ENCODE measurements at places on chromosomes 4 and X.

GRCh38 chr4:97309121-97309520, 834.2 kb downstream of the STPG2 start:
- no peak for DNase-seq

DNA sequence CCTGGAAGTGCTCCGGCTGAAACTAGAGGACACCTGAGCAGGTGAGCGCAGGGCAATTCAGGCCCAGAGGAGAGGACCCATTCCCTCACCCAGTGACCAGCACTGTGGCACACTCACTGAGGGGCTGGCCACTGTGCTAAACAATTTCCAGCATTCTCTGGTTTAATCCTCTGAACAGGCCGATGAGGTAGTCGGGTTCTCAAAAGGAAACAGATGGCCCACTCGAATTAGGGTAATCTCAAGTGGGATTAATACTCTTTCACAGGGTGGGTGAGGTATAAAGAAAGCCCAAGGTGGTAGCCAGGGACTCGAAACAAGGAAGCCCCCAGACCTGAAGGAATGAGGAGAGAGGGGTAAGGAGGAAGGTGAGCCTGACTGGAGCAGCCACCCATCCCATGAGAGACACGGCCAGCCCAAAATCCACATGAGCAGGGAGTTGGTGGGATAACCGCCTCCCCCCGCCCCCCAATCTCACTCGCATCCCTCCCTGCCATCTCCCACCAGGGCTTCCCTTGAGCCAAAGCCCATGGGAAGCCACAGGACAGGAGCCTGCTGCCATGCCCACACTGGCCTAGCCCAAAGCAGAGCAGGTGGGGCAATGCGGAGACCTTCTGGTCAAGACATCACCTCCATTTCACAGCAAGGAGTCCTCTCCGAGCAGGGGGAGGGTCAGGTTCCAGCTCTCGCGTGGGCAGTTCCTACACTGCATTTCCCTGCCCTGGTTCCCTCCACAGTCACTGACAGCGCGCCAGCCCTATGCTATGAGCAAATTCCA, 55.0 kb downstream of the SH3KBP1 start:
- no peak for DNase-seq

DNA sequence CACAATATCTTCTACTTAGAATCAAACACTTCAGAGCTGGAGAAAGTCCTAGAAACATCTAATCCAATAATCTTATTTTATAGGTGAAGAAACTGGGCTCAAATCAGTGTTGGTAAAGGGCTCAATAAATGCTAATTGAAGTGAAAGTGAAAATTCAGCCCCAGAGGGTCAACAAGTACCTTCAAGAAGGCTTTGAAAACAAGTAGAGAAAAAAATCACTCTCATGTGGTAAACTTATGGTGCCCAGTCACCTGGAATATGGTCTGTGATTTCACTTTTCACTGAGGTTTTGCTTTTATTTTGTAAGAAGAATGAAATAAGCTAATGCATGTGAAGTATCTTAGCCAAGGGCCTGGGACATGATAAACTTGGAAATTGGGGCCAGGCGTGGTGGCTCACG, 29.1 kb upstream of the EIF4E start:
- no peak for DNase-seq

GRCh38 chrX:57678686-57679428, 1.2 kb downstream of the NLRP2B start:
- DNase-seq: no peak

DNA sequence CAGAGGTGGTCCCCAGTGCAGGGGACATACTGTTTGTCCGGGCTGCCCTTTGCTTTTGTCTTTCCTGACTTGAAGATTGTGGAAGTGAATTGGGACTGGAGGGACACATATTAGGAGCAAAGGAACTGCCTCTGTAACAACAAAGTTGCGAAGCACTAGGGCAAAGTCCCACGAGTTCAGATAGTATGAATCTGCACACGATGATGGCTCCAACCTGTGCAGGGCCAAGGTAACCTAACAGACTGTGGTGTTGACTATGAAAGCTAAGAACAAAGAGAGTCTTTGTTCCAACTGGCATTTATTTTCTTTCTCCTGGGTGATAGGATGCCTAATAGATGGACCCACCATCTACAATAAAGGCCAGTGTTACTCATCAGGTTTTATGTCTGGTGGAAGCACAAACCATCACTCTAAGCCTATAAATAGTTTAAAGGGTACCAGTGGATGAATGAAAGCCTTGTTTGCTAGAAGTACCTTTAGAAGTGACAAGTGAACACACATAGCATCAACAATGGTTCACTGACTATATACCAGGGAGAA, 71.8 kb downstream of the TMA16 start:
- DNase-seq: no peak

DNA sequence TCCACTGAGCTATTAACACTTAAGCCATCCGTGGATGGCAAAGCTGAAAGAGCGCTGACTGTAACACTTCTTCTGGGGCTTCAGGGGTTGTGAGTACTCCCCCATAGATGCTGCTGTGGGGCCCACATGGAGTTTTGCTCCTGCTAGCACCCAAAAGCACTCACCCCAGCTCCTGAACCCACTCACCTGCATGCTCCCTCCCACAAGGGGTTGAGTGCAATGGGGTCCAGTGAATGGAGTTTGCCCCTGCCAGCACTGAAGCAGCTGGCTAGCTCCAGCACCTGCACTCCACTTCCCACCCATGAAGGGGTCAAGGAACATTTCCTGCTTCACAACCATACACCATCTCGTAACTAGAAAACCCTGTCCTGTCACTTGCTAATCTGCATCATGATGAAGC, 78.9 kb downstream of the IL21 start:
- DNase-seq: no peak

DNA sequence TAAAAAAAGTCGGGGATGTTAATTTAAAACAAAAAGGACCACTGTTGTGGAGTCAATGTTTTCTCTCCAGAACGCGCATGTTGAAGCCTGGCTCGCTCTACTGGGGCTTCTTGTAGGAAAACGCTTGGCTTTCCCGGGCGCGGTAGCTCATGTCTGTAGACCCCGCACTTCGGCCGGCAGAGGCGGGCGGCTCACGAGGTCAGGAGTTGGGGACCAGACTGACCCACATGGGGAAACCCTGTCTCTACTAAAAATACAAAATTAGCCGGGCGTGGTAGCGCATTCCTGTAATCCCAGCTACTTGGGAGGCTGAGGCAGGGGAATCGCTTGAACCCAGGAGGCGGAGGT, 15.6 kb downstream of the NELFA start:
- no peak for DNase-seq

DNA sequence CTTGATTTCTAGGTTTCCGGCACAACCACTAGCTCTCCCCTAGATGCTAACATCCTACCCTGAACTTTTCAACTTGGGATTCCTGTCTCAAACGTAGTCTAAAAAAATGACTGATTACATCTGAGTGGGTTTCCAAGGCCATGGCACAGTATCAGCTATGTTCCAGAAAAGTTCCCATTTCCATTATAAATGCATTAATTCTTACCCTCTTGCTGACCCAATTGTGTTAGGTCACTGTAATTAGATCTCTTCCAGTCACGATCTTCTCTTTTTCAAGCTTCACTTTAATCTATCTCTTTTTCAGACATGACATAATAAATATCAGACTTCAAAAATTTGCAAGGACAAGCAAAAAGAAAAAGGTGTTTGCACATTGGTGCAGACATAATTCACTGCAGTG, 50.6 kb upstream of the PDE5A start:
- no peak for DNase-seq

- DNase-seq: no peak
Observed at GRCh38 chr4:17490575-17491059, 21.3 kb downstream of the QDPR start.

DNA sequence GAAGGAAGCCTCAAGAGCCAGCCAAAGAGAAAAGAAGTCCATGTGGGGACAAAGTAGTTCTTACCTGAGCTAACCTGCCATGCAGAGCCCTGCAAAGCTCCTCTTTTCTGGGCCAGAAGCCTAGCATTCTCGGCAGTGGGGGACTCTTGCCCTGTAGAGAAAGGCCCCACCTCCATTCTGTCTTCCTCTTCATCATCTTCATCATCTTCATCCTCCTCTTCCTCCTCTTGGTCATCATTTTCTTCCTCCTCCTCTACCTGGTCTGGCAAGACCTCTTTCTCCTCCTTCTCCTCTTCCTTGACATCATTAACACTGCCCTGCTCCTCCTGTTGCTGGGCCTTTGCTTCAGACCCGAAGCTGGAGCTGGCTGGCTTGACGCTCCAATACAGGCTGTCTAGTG, 16.7 kb downstream of the LAS1L start:
- no peak for DNase-seq

DNA sequence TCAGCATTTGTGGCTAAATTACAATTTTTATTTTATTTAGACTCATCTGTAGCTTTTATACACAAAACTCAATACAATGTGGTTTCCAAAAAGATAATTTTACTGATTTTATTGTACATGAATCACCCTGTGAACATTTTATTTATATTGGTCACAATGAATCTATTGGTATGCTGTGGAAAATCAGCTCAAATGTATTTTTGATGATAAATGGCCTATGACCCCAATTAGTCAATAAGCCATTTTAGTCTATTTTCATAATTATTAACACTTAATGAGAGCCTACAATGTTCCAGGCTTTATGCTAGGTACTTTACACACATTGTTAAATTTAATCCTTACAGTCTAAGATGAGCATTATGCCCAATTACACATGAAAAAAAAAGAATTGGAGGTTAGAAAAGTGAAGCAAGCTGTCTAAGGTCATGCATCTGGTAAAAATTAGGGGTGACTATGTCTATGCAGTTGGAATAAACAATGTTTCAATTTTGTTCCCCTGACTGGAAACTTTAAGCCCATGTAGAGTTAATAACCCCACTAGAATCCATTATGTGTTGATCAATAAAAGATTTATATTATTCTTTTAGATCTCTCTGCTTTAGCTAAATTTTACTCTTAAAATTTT, 344.7 kb downstream of the PABPC4L start:
- DNase-seq: no peak

GRCh38 chr4:84677995-84678394, 95.1 kb downstream of the CDS1 start:
- no peak for DNase-seq

DNA sequence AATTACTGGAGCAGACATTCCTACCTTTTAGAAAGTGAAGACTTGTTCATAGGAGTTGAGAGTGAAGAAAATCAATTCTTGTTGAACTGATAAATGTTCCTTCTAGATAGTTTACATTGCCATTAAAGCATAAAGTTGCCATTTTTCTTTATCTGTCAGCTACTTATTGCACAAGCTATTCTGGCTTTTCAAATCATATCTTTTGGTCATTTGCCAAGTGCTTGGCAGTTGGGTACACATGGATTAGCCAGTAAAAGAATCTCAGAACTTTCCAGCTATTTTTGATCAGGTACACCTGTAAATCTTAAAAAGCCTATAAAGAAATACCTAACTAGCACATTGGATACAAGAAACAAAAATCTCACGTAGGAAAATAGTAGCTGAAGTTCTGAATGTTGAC, 56.4 kb upstream of the PNPLA4 start:
- no peak for DNase-seq

GRCh38 chr4:31234494-31234893, 514.3 kb downstream of the PCDH7 start:
- no peak for DNase-seq

- no peak for DNase-seq
Observed at GRCh38 chr4:160235771-160236170, 1132.9 kb downstream of the RAPGEF2 start.

DNA sequence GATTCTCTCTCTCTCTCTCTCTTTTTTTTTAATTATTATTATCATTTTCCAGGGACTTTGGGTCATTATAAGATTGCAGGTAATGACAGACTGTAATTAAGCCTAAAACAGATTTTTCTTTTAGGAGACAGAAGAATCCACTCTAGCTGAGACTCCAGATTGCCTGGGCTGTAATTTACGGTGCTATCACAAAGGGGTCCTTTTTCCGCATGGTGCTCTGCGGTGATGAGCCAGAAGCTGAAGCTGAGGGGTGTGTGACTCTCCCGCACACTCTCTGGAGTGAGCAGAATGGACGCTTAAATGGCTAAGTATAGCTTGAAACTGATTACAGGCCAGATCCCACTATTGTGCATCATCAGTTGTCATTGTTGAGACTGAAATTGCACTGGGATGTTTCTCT, 50.0 kb downstream of the LGI2 start:
- no peak for DNase-seq

DNA sequence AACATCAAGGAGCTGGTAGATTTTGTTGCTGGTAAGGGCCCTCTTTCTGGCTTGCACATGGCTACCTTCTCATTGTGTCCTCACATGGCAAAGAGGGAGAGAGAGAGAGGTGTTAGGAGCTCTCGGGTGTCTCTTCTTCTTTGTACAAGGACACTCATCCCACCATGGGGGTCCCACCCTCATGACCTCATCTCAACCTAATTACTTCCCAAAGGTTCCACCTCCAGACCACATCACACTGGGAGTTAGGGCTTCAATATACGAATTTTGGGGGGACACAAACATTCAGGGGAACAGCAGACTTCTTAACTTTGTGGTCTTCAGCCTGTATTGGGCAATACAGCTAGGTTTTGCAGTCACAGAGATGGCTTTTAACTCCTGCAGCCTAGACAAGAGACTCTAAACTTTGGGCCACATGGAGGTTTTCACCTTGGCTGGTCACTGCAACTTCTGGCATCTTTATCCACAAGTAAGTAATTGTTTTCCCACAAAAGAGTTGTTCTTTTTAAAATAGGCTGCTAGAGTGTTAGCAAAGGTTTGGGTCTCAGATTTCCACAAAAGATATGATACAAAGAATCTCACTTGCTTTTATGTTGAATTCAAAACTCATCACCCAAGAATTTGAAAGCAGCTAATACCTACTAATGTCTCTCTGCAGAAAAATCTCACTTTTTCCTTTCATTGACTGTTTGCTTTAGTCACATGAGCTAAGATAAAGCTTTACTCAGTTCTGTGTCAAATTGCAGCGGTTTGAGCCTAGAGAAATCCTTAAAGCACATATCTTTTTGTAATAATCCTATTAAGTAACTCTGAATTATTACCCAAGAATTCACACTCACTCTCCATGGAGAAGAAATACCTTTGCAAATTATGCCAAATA, 39.6 kb upstream of the BBS12 start:
- DNase-seq: peak; percentile 75

- no peak for DNase-seq
Observed at GRCh38 chrX:29553542-29553941, 661.8 kb upstream of the MAGEB2 start.

- DNase-seq: no peak
Observed at GRCh38 chr4:73721909-73722308, 18.5 kb upstream of the CXCL8 start.

DNA sequence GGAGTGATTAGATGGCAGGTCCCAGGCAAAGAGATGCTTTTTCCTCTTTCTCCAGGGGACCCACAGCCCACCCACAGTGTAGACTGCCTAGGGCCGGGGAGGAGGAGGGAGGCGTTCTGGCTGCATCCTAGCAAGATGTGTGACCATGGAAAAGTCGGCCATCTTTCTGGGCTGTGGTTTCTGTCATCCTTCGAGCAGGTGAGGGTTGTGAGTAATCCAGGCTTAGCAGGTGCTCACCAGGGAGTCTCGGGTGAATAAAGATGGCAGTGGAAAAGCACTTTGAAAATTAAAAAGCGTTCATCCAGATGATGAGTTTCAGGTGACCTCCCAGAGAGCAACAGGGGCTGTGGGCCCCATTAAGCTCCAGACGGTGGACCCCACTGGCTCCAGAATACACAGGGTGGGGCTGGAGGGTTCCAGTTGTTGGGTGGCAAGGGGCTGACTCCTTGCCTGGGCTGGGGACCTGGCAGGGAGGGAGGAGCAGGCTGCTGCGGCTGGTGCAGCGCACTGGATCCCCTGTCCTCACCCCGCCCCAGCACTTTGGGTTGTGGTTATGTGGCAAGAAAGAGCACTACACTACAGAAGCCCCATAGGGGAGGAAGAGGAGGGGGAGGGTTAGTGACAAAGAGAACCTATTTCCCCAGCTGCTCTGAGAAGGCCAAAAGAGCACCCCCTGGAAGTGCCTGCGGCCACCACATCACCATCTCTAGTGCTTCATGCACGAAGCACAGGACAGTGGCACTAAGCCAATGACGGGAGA, 23.7 kb downstream of the ELF4 start:
- DNase-seq: no peak

All from retinal pigment epithelial cell (primary cell).